Stimulated activated CD8-positive, alpha-beta memory T cell treated with anti-CD3 and anti-CD28 coated beads, Interleukin-7, amount 100 ng/mL, for 48 hours (primary cell): ENCODE measurements at places on chromosomes 7 and 10.

DNA sequence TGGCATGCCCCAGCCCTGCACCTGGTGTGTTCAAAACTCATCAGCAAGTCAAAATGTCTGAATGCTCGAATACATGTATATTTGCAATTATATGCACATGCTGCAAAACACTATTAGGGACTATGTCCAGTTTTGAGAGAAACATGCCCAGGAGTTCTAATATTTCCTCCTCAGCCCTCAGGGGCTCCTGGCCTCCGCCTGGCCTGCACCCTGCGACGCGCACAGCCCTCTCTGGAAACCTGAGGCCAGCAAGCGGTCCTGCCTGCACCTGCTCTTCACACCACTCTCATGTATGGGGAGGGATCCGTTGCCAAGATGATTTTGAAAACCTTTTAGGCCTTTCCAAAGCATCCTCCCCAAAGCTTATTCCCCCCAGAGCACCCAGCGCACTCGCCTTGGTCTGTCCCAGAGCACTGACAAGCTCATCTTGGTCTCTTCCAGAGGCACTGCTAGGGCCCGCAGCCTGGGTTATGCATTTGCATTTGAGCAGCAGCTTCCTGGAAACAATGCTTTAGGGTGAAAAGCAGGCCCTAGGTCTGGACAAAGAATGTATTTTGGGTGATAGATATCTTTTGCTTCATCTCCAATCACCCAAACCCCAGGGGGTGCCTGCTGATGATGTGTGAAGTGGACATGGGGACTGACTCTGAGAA lies 22.6 kb upstream of the CNPY1 start:
- DNase-seq: no peak

DNA sequence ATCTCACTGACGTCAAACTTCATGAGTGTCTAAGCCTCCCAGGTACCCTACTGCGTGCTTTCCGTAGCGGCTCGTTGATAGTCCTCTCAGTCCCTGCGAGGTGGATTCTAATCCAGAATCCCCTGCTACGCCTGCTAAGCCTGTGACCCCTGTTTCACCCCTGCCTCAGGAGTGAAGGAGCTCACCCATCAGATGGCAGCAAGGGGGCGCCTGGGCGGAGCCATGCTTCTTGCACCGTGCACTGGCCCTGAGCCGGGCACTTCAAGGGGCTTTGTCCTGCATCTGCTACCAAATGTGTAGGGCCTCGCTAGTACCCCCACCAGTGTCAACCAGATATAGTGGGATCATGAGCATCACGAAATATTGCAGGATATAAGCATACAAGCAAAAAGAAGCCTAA lies 918 bp upstream of the STRA8 start:
- DNase-seq: no peak

DNA sequence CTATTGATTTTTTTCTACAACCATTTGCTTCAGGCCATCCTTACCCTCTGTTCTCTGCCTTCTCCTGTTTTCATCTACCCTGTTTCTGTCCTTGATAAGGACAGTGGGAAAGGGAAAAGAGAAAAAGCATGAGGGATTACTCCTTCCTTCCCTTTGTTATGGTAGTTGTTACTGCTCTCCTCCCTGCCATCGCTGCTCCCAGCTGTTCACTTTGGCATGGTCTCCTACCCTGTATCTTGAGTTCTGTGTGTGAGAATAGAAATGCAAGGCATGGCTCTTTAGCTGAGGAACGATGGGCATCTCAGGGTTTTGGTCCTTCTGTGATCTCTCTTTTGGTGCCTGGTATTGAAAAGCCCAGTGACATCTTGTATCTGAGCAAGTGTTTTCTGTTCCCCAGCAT lies 6.4 kb downstream of the CCSER2 start:
- DNase-seq: no peak

GRCh38 chr10:80421050-80421706 lies 12.8 kb downstream of the PRXL2A start:
- DNase-seq: no peak

DNA sequence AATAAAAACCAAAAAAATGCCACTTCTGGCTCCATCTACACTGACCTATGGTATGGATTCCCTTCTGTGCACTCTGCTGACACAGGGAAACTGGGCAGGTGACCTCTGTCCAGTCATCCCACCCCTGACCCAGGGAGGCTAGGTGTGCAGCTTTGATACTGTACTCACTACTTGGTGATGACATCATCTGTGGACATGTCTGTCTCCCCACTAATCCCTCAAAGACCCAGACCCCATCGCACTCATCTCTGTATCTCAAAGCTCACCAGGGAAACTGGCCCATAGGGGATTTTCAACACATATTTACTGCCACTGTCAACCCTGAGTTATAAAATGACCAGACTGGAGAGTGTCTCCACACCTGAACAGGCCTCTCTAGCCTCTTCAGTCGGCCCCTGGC lies 10.6 kb downstream of the SGMS1 start:
- DNase-seq: no peak

GRCh38 chr7:149147752-149148653 lies 750 bp downstream of the ZNF398 start:
- DNase-seq: peak; percentile 11

DNA sequence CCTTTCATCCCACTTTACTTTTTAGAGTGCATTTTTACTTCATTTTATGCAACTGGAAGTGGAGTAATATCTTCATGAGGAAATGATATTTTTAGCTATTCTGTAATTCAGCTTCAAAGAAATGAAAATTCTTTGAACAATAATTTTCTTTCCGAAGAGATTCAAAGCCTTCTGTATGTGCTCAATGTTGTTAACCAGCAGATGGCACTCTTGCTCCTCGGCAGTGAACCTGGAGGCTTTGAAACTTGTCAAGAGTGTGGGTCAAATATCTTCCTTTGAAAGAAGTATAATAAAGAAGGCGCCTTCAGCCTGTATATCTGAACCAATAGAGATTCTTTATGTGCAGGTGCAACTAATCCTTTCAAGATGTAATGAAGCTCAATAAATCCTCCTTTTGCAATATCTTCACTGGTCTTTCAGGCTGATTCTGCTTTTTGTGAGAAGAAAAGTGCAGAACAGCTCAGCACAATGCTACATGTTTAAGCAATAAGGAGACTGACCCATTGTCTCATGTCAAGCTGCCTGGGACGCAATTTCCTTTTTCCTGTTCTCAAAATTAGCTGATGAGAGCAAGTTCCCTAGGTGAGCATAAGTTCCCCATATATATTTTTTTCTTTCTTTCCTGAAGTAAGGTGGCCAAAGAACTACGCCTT lies 258.4 kb downstream of the SEMA3A start:
- DNase-seq: no peak

GRCh38 chr10:17787087-17787961 lies 21.8 kb upstream of the MRC1 start:
- DNase-seq: no peak

DNA sequence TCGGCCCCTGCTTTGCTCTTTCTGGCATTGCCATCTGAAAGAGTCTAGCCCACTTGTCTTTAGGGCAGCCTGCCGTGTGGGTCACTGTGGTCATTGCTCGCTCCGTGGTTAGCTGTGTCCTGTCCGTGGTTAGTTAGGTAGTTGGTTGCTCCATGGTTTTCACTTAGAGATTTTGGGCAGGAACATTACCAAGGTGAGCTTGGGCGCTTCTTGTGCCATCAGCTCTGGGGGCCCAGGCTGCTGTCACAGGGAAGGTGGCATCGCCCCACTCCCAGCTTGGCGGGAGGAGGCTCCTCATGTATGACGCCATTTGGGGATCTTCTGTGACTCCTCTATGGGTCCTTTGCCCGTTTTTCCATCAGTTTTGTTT lies 53.1 kb downstream of the INPP5A start:
- no peak for DNase-seq
